ENCODE measurements at places on chromosomes 2 and 18. TPM values are rescaled to one million over a fixed set of nuclear protein-coding genes. Genes with fewer than 3 reads are reported as not detected.

- DNase-seq, result no peak
These were observed 300.1 kb upstream of the SLC8A1 start for GRCh38 chr2:40751981-40752380.

- no peak for DNase-seq
These were observed 142.3 kb downstream of the PIGN start for GRCh38 chr18:62044490-62045000.

- DNase-seq, result no peak
These were observed 483.9 kb upstream of the CRIM1 start for GRCh38 chr2:35871672-35872071.

GRCh38 chr2:231935207-231935524 is 9.0 kb upstream of the NPPC start:
- no peak for DNase-seq

- DNase-seq, result no peak
These were observed 213.4 kb downstream of the PTH2R start for GRCh38 chr2:208619993-208620392.

- no peak for DNase-seq
These were observed 26.2 kb downstream of the LBH start for GRCh38 chr2:30257266-30258214.

DNA sequence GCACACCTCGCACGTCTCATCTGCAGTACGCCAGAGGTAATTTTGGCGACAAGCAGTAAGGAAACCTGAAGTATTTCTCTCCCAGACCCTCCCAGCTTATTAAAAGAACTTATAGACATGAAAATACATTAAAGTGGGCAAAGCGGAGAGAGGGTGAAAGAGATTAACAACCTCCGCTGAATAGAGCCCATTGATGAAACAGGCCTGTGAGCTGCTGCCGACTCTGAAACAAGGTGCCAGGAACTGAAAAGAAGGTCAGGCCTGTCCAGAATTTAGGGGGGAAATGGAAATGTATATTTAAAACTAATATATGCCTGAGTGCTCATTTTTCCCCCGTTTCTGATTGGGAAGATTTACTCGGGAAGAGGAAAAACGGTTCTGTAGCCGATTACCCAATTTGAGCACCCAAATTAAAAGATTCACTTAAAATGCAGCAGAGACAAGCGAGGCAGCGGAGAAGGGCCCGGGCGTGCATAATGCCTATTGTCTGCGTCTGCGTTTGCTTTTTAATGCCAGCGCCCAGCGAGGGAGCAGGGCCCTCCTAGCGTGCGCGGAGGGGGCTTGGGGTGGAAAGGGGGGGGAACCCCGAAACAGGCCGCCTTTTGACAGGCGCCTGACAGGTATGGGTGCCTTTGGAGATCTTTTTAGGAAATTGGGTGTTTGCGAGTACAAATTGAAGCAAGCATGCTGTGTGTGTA is 316.2 kb downstream of the GBX2 start:
- no peak for DNase-seq

DNA sequence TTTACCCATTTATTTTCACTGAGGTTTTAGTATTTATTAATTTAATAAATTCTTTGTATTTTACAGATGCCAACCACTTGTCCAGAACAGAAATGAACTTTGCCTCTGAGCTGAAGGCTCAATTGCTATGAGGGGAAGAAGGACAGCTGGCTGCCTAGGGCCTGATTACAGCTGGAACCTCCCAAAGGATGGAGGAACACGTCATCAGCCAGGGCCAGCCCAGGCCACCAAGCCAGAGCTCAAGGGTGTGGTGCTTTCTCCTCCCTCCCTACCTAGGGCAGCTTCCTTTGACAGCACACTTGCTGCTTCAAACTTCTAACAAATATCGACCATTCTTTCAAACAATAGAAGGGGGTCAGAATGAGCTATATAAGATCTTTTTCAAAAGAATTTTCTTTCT is 19.7 kb upstream of the RIOK3 start:
- no peak for DNase-seq

DNA sequence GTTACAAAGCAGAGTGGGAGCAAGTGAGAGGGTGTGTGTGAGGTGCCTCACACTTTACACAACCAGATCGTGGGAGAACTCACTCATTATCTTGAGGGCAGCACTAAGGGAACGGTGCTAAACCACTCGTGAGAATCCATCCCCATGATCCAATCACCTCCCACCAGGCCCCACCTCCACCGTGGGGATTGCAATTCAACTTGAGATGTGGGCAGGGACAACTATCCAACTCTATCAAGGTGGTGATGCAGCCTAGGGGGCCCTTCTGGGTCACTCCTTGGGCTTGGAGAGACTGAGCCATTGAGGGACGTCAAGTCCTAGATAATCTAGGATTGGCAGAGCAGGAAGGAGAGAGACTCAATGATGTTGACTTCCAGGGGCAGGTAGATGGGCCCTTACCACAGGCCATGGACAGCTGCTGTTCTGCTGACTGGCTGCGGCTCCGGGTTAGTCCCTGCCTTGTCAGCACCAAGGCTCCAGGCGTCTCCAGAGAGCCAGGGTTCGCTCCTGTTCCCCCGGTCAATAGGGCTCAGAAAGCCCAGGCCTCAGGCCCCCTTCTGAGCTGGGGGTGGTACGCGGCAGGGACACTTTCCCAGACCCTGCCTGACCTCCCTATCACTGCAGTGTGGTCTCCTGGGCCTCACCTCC is 193.2 kb upstream of the HS6ST1 start:
- DNase-seq, result no peak

DNA sequence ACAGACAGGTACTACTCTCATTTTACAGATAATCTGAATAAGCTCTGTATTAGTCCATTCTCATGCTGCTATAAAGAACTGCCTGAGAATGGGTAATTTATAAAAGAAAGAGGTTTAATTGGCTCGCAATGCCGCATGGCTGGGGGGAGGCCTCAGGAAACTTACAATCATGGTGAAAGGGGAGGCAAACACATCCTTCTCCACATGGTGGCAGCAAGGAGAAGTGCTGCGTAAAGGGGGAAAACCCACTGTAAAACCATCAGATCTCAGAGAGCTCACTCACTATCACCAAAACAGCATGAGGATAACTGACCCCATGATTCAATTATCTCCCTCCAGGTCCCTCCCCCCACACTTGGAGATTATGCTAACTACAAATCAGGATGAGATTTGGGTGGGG is 254.4 kb downstream of the KCNE4 start:
- no peak for DNase-seq

DNA sequence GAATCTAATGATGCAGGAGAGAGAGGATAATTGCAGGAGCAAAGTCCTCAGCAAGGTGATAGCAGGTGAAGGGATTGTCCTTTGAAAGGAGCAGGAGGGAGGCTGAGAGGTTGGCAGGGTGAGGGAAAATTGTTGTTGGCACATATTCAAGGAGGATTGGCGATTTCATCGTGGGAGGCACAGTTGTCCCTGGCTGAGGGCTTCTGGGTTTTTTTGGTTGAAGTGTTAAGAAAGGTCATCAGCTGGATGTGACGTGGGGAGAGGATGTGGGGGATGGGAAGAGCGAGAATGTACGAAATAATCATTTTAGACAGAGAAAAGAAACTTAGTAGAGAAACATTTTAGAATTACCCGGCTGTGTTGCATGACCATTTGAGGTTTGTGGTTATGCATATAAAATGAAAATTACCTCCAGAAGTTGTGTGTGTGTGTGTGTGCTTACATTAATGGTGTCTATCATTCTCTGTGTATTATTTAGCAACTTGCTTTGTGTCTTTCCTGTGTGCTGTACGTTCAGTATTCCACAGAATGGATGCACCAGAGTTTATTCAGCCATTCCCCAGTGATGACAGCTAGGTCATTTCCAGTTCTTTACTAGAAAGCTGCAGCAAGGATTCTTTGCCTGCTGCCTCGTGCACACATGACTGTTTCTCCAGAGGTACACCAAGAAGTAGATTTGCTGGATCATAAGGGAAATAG is 67.6 kb downstream of the SDC1 start:
- no peak for DNase-seq

GRCh38 chr2:224778474-224778877 is 62.3 kb upstream of the CCDC195 start:
- peak; percentile 56 for DNase-seq

DNA sequence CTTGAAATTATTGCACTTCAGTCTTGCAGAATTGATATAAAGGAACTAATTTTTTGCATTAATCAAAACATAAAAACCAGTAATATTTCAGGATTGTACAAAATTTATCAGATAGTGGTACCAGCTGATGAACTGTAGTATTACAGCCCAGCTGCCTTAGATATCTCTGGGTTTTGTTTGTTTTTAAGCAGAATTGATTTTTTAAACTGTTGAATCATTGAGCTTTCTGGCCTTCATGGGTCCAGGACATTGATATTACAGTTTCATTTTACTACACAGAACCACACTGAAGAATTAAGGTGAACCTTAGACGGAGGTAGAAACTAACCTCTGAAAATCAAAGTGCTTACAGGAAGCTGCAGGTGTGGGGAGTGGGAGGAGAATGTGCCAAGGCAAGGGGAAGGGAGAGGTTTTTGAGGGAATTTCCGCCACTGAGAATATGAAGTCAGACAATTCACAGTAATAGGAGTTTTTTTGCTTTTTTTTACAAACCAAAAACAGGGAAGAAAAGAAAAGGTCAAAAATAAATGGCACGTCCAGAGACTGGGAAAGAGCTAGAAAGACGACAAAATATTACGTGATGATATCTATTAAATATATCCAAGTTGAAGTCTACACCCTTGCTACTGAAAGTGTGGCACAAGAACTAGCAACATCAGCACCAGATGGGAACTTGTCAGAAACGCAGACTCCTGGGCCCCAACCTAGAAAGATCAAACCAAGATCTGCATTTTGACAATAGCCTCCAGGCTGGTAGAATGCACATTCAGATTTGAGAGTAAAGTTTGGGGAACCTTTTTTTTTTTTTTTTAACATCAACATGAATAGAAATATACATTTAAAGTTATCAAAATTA is 40.8 kb upstream of the SPAG16 start:
- no peak for DNase-seq

- no peak for DNase-seq
These were observed 100.2 kb upstream of the CDC42EP3 start for GRCh38 chr2:37771600-37772088.

- DNase-seq, result no peak
These were observed 797.0 kb upstream of the CHAC2 start for GRCh38 chr2:52970642-52971041.

DNA sequence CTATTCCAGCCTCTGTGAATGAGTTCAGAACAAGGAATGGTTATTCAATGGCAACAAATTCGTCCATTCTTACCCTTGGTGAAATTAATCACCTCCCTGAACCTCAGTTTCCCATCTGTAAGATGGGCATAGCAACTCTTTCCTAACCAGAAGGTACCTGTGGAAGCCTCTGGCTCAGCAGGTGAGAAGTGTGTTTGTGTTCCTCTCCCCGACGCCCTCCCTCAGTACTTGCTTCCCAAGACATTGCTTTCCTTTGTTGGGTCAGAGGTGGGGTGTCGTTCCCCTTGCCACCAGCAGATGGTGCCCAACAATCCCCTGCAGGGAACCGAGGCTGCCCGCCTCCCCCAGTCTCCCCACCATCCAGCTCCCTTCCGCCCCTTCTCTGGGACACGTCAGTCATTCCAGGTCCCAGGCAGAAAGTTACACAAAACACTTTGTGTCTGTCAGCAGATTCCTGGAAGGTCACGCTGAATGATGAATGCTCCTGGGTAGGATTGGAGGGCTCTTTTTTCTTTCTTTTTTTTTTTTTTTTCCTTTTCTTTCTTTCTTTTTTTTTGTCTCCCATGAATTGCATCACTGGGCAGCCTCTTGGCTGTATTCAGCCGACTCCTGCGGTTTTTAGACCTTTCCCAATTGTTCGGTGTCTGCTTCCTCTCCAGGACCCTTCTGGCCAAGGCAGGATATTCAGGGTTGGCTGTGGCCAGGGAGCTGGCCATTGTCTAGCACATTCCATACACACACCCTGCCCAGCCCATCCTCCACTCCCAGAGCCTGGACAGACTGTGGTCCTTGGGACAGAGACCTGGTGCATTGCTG is 117.3 kb downstream of the LPIN1 start:
- peak; percentile 54 for DNase-seq

DNA sequence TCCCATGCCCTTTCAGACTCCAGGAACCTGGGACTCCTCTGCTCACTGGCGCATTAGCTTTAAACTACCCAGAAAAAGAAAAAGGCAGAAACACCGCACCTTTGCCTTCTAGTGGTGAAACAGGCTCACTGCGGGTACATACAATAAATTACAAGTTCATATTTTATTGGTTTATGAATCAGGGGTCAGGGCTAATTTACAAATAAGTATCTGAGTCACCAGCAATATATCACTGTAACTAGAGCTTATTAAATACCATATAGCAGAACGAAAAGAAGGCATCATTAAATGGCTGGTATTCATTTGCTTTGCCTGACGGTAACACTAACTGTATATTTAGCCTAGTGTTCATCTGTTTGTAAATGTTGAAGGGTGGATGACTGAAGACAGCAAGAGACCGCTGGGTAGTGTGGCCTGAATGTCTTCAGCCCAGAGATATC is 26.9 kb upstream of the DTNB start:
- peak; percentile 61 for DNase-seq

DNA sequence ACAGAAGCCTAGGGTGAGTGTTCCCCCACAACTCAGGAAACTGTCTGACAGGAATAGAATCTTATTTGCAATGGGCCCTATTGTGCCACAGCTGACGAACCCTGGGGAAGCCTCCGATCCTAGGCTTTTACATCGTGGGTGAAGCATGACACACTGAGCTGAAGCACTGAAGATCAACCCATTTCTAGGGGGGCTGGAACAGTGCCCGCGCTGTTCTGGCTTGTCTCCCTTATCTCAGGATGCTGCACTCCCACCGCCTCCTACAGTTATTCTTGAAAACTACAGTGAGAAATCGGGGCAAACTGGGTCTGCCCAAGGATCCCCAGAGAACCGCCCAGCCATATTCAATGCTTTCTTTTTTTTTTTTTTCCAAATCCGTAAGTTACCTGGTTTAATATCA is 41.1 kb downstream of the NETO1 start:
- DNase-seq, result no peak

CAMKMT gene
- total RNA-seq, result 12.6 TPM

ALLC gene
- total RNA-seq, result not detected

REG3A gene
- total RNA-seq, result not detected

CD8A gene
- total RNA-seq, result 0.41 TPM

ZSWIM2 gene
- total RNA-seq, result not detected

SERPINB3 gene
- not detected for total RNA-seq

TSPYL6 gene
- total RNA-seq, result not detected

MYO5B gene
- 0.31 TPM for total RNA-seq

HNMT gene
- total RNA-seq, result 4.1 TPM

Measured in Panc1 (cell line).